GM04504 (cell line): ENCODE measurements at places on chromosomes 3 and 15.

DNA sequence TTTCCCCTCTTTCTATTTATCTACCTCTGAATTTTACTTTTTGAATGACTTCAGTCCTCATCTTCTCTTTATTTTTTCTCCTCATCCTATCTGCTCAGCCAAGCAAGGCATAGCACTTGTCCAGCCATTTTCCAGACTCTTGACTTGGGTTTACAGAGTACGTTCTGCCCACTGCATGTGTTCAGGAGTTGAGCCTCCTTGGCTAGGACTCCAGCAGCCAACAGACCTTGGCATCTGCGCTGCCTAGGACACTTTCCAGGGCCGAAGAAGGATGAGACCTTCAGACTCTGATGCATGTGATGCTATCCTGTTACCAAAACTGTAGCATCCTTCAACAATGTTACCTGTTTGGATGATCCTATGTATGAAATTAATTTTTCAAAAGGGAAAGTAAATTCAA is 59.7 kb downstream of the HES1 start:
- DNase-seq = no peak

DNA sequence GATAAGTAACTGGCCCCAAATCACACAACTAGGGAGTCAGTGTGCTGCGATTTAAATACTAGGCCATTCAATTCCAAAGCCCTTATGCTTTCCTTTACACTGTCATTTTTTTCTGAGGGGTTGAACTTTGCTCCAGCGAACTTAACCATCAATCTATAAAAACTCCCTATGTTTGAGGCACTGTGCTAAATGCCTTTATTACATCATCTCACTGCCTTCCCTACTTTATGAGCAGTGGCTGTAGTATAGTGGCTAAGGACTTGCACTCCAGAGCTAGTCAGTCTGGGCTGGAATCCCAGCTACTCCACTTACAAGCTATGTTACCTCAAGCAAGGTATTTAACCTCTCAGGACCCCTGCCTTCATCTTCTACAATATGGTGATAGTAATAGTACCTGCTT is 26.9 kb upstream of the WDR72 start:
- DNase-seq = no peak

- DNase-seq = no peak
Measured at GRCh38 chr3:152865668-152866245, 30.8 kb downstream of the P2RY1 start.

DNA sequence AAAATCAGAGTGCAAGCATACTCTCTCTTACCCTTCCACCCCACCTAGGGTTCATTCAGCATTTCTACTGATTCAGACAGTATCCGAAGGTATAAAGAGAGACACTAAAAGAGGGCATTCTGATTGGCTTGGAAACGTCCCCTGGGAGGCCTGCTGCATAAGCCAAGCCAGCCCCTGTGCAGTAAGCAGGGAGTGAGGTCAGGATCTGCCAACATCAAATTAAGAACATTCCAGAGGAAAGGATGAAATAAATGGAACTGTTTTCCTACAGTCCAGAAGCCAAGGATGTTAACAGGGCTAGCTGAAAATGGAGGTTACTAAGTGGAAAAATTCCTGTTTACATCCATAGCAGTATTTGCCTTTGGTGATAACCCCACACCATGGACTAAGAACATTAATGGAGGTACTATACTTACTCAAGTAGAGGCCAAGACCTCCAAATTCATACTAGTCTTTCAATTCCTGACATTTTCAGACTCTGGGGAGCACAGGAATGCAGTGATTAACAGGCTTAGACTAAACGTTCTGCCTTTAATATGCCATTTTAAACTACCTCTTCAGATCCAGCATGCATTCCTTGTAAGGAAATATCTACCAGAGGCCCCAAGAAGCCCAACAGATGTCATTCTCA is 34.5 kb downstream of the NPTN start:
- DNase-seq = no peak

DNA sequence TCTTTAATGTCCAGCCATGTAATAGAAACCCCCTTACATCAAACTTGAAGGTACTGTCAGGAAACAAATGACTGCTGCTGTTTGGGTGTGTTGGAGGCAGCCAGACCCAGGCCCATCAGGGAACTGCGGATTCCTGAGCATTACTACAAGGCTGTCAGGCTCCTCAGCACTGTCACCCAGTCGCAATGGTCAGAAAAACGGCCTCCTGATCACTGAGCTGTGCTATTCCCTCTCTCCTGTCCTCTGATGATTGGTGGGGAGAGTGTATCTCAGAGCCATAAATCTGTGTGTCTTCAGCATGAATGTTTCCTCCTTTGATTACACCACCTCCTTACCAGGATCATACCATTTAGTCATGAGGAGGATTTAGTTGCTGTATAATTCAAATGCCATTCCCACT is 135.2 kb upstream of the GADL1 start:
- DNase-seq = no peak

- no peak for DNase-seq
Measured at GRCh38 chr3:21229426-21230135, 521.4 kb downstream of the ZNF385D start.

- DNase-seq = no peak
Measured at GRCh38 chr15:20369500-20369899, 172.1 kb downstream of the GOLGA6L6 start.

DNA sequence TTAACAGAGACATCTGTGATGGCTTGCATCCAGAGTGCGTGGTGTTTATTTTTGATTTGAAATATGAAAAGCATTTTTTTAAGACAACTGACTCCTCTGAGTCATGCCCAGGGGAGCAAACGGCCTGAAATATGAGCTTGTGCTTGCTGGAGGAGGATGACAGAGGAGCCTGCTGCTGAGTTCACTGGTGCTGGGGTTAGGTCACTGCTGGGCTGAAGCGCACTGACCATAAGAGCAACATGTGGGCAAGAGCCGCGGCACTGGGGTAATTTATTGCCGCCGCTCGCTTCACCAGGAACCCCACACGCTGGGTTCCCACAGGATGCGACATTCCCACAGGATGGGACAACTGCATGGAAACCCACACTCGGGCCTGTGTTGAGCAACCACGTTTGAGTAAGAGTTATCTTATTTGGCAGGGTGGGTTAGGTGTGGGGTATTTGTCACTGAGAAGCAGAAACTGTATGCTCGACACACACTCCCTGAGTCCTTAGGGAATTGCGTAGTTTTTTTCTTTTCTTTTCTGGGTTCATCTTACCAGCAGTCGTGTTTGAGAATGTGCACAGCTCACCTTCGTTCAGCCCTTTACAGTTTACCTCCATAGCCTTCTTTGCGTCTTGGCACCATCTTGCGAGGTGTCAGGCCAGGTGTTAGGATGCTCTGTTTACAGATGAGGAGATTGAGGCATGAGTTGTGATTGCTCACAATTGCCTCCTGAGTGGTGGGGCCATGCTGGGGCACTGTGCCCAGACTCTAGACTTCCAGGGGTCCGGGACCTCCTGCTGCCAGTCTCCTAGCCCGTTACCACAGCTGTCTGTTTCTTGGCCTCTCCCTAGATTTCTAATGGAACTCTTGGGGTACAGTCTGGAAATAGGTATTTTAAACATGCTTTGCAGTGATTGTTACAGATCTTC is 60.4 kb downstream of the SMAD3 start:
- peak; percentile 99 for DNase-seq

- DNase-seq = no peak
Measured at GRCh38 chr3:123110282-123110975, 43.6 kb downstream of the PDIA5 start.
